ENCODE measurements at places on chromosomes 13 and 19.

- no peak for DNase-seq
Observed at GRCh38 chr13:33069365-33069764, 53.1 kb downstream of the KL start.

DNA sequence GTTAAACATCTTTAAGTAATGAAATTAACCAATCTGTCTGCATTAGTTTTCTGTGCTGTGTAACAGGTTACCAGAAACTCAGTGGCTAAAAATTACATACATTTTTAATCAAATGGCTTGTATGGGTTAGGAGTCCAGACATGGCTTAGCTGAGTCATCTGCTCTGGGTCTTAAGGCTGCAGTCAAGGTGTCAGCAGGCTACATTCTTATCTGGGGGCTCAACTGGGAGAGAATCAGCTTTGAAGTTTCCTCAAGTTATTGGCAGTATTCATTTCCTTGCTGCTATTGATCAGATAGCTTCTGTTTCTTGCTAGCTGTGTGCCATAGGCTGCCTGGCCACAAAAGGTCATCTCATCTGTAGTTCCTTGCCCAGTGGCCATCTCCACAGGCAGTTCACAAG lies 1163.0 kb downstream of the DIAPH3 start:
- no peak for DNase-seq

DNA sequence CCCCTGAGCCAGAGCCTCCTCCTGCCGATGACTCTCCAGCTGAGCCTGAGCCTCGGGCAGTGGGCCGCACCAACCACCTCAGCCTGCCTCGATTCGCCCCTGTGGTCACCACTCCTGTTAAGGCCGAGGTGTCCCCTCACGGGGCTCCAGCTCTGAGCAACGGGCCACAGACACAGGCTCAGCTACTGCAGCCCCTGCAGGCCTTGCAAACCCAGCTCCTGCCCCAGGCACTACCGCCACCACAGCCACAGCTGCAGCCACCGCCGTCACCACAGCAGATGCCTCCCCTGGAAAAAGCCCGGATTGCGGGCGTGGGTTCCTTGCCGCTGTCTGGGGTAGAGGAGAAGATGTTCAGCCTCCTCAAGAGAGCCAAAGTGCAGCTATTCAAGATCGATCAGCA lies 3.6 kb downstream of the KMT2B start:
- no peak for DNase-seq

DNA sequence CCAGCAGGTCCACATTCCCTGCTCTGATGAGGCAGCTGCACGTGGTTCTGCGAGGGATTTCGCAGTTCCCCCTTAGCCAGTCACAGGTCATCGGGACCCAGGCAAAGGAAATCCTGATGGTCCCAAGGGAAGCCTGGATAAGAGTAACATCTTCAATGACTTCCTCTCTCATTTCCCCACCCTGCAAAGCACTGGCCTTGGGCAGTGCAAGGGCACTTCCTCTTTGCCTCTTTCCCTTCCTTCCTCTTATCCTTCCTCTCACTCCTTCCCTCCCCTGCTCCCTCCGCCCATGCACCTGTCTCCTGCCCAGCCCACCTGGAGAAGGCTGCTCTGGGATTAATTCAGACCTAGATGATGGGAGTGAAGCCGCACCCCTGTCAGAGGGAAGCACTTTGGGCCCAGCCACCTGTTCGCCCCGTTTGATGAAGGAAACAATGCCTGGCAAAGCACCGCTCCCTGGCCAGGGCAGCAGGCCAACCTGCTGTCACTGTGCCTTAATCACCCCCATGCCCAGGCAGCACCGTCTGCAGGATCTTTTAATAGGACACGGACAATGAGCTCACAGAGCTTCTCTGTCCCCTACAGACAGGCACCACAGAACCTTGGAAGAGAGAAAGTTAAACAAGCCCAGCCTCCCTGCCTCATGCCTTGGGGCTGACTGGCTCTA lies 113.5 kb upstream of the PABPC3 start:
- DNase-seq: no peak

GRCh38 chr13:28489524-28489931 lies 5.4 kb downstream of the FLT1 start:
- no peak for DNase-seq

- no peak for DNase-seq
Observed at GRCh38 chr19:2512523-2513431, 36.9 kb downstream of the GADD45B start.

GRCh38 chr13:107203146-107203847 lies 635.4 kb upstream of the ARGLU1 start:
- DNase-seq: no peak

GRCh38 chr13:40356011-40356410 lies 310.4 kb downstream of the FOXO1 start:
- no peak for DNase-seq

GRCh38 chr13:93769101-93769500 lies 542.5 kb downstream of the GPC6 start:
- no peak for DNase-seq

DNA sequence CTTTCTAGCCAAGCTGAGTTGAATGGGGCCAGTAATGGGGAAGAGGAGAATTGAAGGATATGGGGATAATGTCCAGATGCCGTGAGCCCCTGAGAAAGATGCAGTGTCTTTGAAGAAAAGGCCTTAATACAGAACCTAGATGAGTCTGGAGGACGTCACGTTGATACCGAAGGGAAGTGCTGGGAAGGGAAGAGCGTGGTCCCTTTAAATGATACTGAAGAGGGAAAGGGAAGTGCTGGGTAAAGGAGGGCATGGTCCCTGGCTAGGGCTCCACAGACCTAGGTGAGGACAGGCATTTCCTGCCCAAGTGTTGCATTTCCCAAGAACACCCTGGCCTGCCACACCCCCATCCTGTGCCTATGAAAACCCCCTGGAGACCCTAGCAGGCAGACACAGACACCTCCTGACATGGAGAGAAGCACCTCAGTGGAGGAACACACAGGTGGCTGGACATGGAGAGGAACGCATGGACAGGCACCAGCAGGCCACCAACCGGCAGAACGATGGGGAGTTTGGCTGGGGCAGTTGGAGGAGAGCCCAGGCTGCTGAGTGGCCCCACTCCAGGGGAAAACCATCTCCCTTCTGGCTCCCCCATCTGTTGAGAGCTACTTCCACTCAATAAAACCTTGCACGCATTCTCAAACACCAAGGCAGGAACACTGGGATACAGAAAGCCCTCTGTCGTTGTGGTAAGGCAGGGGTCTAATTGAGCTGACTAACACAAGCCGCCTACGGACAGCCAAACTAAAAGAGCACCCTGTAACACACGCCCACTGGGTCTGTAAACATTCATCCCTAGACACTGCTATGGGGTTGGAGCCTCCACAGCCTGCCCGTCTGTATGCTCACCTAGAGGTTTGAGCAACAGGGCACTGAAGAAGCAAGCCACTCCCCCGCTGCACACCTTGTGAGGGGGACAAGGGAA lies 34.9 kb upstream of the POMP start:
- no peak for DNase-seq

GRCh38 chr19:39481229-39481545 lies 549 bp downstream of the TIMM50 start:
- no peak for DNase-seq

- DNase-seq: no peak
Observed at GRCh38 chr19:47707135-47707925, 5.9 kb upstream of the EHD2 start.

- no peak for DNase-seq
Observed at GRCh38 chr13:43285933-43286597, 262.7 kb downstream of the DNAJC15 start.
